CD4-positive, alpha-beta memory T cell (primary cell): ENCODE measurements at places on chromosomes 11 and 22. TPM values are rescaled to one million over a fixed set of nuclear protein-coding genes. Genes with fewer than 3 reads are reported as not detected.

Gene CNTF
- polyA plus RNA-seq, result 0.10 TPM

Gene PDE2A
- 1.2 TPM for polyA plus RNA-seq

Gene OR10A2
- polyA plus RNA-seq, result not detected

Gene PHOX2A
- polyA plus RNA-seq, result not detected

Gene ZBTB16
- 28.4 TPM for polyA plus RNA-seq

Gene NAT10
- polyA plus RNA-seq, result 28.0 TPM

Gene RASSF10
- polyA plus RNA-seq, result not detected

Gene OR5P2
- not detected for polyA plus RNA-seq

Gene ZNF280A
- not detected for polyA plus RNA-seq

Gene MYBPC3
- polyA plus RNA-seq, result not detected

Gene C11orf21
- polyA plus RNA-seq, result 10.8 TPM

Gene PANX3
- not detected for polyA plus RNA-seq

Gene SAA4
- not detected for polyA plus RNA-seq

Gene IL18
- polyA plus RNA-seq, result not detected

Gene FOLR1
- not detected for polyA plus RNA-seq

Gene SUN2
- polyA plus RNA-seq, result 643 TPM

Gene RAG1
- polyA plus RNA-seq, result not detected

Gene RFPL3
- not detected for polyA plus RNA-seq

Gene KDELR3
- polyA plus RNA-seq, result 0.10 TPM

Gene HTR3B
- not detected for polyA plus RNA-seq

Gene ZPR1
- polyA plus RNA-seq, result 45.8 TPM

Gene DERL3
- polyA plus RNA-seq, result 0.25 TPM

Gene GAL3ST3
- polyA plus RNA-seq, result not detected

Gene MAPK8IP1
- 0.06 TPM for polyA plus RNA-seq

Gene FZD4
- polyA plus RNA-seq, result not detected

Gene GDPD4
- not detected for polyA plus RNA-seq

Gene IL17REL
- polyA plus RNA-seq, result not detected

Gene CCDC81
- not detected for polyA plus RNA-seq

Gene MMP8
- not detected for polyA plus RNA-seq

Gene APOA1
- polyA plus RNA-seq, result not detected

Gene UPK3A
- not detected for polyA plus RNA-seq

Gene RCOR2
- not detected for polyA plus RNA-seq

Gene CCDC87
- polyA plus RNA-seq, result 0.34 TPM
